ENCODE measurements at places on chromosomes 7 and 10.
A peak's percentile ranks its signal among the peaks of the same experiment; 100 is the strongest.

GRCh38 chr10:30558411-30558810 lies 71.1 kb downstream of the LYZL2 start:
- no peak for DNase-seq

GRCh38 chr10:93992400-93993030 lies 1.2 kb upstream of the PLCE1 start:
- no peak for DNase-seq

DNA sequence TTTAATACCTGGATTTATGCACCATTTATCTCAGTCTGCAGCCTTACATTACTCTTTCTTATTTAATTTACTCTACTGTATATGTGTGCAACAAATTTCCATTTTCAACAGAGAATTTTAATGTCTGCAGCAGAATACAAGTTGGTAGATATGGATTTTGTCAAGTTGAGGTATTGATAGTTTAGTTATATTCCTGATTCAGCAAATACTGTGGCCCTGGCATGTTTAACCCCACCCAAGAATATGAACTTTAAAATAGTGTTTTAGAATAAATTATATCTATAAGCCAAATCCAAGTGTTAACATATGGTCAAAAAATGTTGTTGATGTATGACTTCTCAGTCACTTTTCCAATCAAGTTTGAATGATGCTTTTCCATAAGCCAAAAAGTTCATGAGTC lies 378.4 kb upstream of the NRG3 start:
- DNase-seq = no peak

DNA sequence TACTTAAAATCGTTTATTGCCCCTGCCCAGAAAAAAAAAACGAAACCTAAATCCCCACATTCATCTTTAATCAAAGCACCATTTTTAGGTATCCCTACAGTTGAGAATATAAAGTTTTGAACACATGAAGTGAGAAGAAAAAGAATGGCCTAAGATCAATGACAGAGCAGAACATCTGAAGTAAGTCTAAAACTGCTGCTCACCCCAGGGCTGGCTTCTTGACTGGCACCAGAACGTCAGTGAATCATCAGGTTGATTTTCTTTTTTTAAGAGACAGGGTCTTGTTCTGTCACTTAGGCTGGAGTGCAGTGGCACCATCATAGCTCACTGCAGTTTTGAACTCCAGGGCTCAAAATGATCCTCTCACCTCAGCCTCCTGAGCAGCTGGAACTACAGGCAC lies 24.9 kb downstream of the SHTN1 start:
- DNase-seq = no peak

- peak; percentile 35 for DNase-seq
Measured at GRCh38 chr10:74156919-74157289, 5.9 kb downstream of the ADK start.
